Esophagus squamous epithelium (tissue), 5 donors: ENCODE measurements at places on chromosomes 5 and 9.

- no peak for DNase-seq
Measured at GRCh38 chr9:137620581-137620980, 1.8 kb downstream of the EHMT1 start.

DNA sequence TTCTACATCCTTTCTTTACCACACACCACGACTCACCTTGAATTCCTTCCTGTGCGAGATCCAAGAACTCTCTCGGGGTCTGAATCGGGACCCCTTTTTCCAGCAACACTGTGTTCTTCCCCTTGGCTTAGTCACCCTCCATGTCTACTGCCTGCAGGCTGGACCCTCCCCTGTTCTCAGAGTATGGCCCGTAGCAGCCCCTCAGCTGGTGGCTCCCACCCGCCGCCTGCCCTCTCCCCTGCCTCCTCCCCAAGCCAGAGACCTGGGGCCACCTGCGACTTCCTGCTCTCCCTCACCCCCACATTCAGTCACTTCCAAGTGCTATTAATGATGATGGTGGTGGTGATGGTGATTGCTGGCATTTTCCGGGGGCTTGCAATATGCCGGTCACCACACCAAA is 6.5 kb upstream of the IL4 start:
- DNase-seq = no peak

DNA sequence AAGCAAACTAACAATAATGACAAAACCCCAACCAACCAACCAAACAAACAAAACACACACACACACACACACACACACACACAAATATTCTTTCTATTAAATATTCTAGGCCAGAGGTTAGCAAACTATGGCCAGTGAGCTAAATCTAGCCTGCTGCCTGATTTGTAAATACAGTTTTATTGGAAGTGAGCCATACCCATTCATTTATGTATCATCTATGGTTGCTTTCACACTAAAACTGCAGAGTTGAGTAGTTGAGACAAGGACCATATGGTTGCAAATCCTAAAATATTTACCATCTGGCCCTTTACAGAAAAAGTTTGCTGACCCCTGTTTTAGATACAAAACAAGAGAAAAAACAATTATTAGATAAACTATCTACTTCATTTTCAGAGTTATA is 620.5 kb upstream of the SEMA6A start:
- no peak for DNase-seq

DNA sequence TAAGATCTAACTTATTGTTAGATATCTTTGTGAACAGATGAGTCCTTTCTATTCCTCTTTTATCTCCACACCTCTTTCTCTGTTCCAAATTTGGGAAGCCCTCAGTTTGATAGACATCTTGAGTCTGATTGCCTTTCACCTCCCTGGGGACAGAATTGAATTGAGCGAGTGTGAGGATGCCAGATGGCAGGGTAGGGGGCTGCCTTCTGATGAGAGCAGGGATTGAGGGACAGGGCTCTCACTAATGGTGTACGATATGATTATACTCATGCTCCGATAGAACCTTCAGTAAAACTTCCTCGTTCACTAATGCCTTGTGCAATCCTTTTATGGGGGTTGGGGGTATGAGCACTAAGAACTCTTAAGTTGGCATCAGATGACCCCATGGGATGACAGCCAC is 172.1 kb upstream of the DAP start:
- DNase-seq = no peak

GRCh38 chr5:95283022-95283615 is 1.8 kb downstream of the MCTP1 start:
- DNase-seq = no peak

- DNase-seq = no peak
Measured at GRCh38 chr9:16521868-16522411, 348.5 kb downstream of the BNC2 start.

- no peak for DNase-seq
Measured at GRCh38 chr9:2198956-2199635, 183.9 kb downstream of the SMARCA2 start.

DNA sequence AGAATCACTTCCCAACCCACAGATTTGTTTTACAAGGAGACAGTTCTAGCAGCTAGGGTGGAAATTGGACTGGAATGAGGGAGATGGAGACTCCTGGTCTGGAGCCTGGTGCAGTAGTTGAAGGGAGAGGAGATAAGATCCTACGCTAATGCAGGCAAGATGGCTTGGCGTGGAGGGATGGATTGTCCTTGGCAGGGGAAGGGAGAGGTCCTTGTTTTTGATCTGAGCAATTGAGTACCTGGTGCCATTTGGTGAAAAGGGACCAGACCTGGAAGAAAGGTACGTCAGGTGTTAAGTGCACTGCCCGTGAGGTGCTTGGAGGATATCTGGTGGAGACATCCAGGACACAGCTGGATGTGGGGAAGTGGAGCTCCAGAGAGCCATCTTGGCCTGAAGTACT is 35.7 kb downstream of the ANGPTL2 start:
- no peak for DNase-seq

GRCh38 chr5:150052226-150052955 is 34.0 kb downstream of the CSF1R start:
- DNase-seq = no peak

DNA sequence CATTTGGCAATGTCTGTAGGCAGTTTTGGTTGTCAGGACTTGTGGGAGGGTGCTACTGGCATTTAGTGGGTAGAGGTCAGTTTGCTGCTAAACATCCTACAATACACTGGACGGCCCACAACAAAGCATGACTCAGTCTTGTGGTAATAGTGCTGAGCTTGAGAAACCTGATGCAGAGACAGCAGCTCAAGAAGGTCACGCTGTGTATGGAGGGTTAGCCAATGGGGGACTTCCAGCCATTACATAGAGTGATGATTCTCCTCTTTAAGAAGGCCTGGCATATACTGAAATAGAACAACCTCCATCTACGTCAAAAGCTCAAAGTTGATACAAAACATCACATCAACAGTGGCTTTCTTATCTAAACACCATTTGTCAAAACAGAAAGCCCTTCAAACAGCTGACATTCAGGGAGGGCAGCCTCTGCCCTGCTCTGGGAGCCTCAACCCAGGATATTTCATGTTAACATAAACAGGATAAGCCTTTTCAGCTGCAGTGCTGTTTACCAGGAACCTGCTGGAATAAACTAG is 143.0 kb downstream of the GPBP1 start:
- DNase-seq = no peak

GRCh38 chr5:78586251-78586650 is 62.3 kb downstream of the LHFPL2 start:
- DNase-seq = no peak

- no peak for DNase-seq
Measured at GRCh38 chr5:117713585-117714198, 1139.1 kb upstream of the SEMA6A start.

GRCh38 chr9:126151031-126151685 is 175.5 kb upstream of the MVB12B start:
- no peak for DNase-seq

DNA sequence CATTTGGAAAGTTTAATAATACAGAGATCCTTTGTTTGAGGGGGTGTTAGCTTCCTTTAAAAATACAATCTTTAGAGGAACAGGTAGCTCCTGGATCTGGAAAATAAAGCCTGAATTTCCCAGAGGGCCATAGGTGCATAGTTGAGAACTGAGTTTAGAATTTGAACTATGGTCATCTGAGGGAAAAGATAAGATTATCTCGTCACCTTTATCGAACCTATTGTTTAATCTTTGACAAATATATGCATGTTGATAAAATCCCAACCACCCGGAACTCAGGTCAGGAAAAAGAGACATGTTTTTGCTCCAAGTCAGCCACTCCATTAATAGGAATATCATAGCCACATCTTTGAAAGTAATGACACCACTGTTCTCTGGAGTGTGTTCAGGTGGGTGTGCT is 91.7 kb upstream of the FAM169A start:
- no peak for DNase-seq

GRCh38 chr9:127214421-127215267 is 49.9 kb upstream of the GARNL3 start:
- no peak for DNase-seq

GRCh38 chr5:53882676-53883031 is 322.2 kb downstream of the NDUFS4 start:
- no peak for DNase-seq

DNA sequence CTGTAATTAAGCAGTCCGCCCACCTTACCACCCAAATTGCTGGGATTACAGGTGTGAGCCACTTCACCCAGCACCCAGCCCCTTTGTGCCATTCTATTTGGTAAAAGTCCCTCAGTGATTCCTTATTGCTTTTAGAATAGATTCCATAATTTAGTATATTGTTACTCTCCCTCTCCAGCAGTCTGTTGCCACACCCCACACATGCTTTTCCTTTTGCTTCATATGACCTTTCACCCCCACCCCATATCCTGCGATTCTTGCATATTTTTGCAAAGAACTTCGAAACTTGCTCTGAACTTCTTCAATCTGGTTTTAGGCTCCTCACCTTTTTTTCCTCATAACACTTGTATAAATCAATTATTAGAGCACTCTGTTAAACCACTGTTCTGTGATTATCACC is 100.2 kb downstream of the MTREX start:
- no peak for DNase-seq

GRCh38 chr9:30796764-30797163 is 1587.7 kb upstream of the ACO1 start:
- no peak for DNase-seq

DNA sequence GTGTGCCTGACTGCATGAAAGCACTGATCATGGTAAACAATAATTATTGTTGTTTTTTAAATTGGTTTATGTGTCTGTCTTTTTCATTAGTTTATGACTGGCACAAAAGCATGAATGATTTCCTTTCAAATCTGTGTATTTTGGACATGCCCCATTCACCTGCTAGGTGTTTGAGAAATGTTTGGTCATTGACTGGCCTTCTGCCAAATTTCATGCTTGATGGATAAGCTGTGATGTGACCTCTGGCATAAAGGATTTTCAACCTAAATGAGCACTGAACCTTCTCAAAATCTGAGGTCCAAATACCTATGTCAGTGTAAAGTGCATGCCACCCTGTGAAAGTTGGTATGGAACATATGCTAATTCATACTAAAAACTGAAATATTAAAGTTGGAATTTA is 204.5 kb downstream of the BRINP1 start:
- DNase-seq = no peak
